ENCODE measurements at places on chromosomes 12 and 14.

DNA sequence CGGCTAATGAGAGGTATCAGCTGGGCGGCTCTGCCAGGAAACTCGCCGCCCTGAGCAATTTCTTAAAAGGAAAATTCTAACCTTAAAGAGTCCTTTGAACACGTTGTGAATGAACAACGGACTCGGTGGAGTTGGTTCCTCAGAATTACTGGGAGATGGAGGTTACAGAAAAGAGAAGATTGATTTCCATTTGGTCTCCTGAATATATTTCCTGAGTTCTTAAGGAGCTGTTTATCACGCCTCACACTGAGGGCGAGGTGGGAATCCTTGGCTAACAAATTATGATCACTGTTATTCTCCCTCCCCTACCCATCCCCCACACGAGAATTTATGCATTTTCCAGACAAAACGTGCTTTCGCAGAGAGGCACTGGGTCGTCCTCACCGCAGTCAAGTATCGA, 194.5 kb upstream of the C14orf180 start:
- no peak for DNase-seq

GRCh38 chr12:26422839-26423398, 227.5 kb downstream of the SSPN start:
- no peak for DNase-seq

DNA sequence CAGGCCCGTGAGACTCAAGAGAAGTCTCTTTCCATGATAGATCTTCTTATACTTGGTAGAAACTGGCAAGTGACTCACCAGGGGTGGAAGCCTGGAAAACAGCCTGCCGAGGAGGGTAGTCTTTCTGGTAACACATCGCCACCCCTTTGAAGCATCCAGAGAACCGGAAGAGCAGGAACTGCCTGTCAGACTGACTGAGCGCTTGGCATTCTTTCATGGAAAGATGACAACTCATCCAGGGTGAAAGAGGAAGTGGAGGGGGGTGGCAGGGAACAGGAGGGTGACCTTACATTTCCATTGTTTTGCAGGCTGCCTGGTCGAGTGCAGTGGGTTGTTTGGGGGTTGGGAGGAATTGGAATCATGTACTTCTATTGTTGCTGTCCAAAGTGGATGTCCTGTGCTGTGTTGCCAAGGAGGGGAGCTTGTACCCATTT, 34.5 kb downstream of the PRKCH start:
- DNase-seq = no peak

GRCh38 chr14:69345402-69345801, 52.7 kb downstream of the ERH start:
- DNase-seq = no peak

DNA sequence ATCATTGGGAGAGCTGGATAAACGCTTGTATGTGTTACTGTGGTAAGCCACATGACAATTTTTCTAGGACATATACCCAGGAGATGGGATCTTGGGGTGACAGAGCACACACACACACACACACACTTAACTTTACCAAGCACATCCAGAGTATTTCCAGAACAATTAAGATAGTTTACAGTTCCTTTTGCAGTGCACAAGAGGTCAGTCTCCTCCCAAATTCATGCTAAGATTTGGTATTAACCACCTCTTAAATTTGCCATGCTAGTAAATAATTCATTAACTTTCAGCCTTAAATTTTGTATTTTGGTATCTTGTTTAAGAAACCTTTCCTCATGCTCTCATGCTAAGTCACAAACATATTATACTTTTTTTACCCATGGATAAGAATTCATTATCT, 33.9 kb upstream of the LIMA1 start:
- DNase-seq = no peak

- DNase-seq = no peak
Observed at GRCh38 chr14:89609500-89610100, 192.6 kb upstream of the FOXN3 start.

- DNase-seq = no peak
Observed at GRCh38 chr12:93741659-93742109, 64.5 kb downstream of the CRADD start.

DNA sequence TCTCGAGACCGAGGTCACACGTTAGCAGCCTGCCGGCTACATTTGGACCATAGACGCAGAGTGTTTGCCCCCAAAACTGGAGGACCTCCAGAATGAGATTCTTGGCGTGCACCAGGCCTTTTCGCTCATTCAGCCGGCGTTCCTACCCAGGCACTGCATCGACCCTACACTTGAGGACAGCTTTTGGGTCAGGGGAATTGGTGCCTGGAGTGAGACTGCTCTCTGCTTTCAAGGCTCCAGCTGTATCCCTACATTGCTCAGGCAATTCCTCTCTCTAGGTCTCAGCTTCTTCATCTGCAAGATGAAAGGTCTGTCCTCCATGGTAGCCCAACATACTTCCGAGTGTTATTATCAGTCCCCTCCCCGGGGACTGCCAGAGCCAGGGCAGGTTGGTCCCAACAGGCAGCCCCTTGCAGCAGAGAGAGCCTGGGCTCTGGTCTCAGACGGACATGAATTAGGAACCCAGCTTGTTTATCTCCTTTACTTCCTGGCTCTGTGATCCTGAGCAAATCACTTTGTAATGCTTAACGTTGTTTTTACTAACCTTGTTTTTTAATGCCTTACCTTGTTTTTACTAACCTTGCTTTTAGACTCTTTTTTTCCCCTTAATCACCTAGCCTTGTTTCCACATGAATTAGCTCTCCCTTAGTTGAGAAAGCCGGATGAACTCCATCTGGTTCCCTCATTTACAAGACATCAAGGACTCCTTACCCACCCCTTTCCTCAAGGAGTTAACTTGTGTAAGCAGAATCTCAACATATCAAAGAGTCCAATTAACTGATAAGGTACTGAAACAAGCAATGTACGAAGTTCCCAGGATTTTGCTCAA, 892 bp downstream of the TCHP start:
- DNase-seq = no peak

GRCh38 chr14:53470351-53471043, 317.4 kb upstream of the DDHD1 start:
- DNase-seq = no peak

- DNase-seq = no peak
Observed at GRCh38 chr12:13472690-13473089, 276.2 kb downstream of the EMP1 start.

- DNase-seq = peak; percentile 32
Observed at GRCh38 chr12:50257236-50258166, 25.8 kb downstream of the LIMA1 start.

GRCh38 chr12:30041096-30041495, 257.4 kb upstream of the TMTC1 start:
- no peak for DNase-seq

DNA sequence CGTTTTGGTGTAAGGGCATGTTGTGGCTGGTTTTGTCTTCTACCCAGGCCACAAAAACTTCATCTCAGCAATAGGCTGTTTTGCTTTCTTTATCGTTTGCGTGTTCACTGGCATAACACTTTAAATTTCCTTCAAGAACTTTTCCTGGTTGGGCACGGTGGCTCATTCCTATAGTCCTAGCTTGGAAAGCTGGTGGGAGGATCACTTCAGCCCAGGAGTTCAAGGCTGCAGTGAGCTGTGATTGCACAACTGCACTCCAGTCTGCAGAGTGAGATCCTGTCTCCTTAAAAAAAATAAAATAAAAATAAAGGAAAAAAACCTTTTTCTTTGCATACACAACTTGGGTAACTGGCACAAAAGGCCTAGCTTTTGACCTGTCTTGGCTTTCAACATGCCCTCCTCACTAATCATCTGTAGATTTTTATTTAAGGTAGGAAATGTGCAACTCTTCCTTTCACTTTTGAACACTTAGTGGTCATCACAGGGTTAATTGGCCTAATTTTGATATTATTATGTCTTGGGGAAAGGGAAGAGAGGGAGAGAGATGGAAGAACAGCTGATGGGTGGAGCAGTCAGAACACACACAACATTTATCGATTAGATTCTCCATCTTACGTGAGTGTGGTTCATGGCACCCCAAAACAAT, 78.9 kb upstream of the PSMA6 start:
- DNase-seq = no peak

- DNase-seq = peak; percentile 20
Observed at GRCh38 chr12:11896417-11896929, 174.3 kb upstream of the BCL2L14 start.

GRCh38 chr12:65607401-65607841, 216.9 kb upstream of the HMGA2 start:
- no peak for DNase-seq

Data from NCI-H1417 (cell line).